ENCODE measurements at places on chromosomes 12 and 14. TPM values are rescaled to one million over a fixed set of nuclear protein-coding genes. Genes with fewer than 3 reads are reported as not detected.

GRCh38 chr12:88313554-88313953 lies 171.4 kb downstream of the TMTC3 start:
- H3K27ac ChIP-seq, result no peak overlapping the region
- no peak for DNase-seq
- H3K36me3 ChIP-seq, result no peaks in the 10 kb centered on the region
- H3K4me1 ChIP-seq, result no peaks in the 10 kb centered on the region
- no peaks in the 10 kb centered on the region for H3K27me3 ChIP-seq

- peaks cover 18% of the 10 kb centered on the region for H3K4me1 ChIP-seq
- no peak overlapping the region for H3K27ac ChIP-seq
- peaks cover 9% of the 10 kb centered on the region for H3K36me3 ChIP-seq
- no peak overlapping the region for H3K4me3 ChIP-seq
- no peaks in the 10 kb centered on the region for H3K27me3 ChIP-seq
- DNase-seq, result no peak
Observed at GRCh38 chr12:45284096-45284901, 68.4 kb downstream of the ANO6 start.

- H3K36me3 ChIP-seq, result no peaks in the 10 kb centered on the region
- H3K27me3 ChIP-seq, result no peaks in the 10 kb centered on the region
- no peak for DNase-seq
- H3K4me1 ChIP-seq, result no peaks in the 10 kb centered on the region
- H3K4me3 ChIP-seq, result no peak overlapping the region
Observed at GRCh38 chr12:16220120-16220519, 57.4 kb downstream of the SLC15A5 start.

GRCh38 chr12:62957233-62957953 lies 22.4 kb upstream of the PPM1H start:
- H3K27me3 ChIP-seq, result peaks cover 7% of the 10 kb centered on the region
- H3K36me3 ChIP-seq, result no peaks in the 10 kb centered on the region
- no peak overlapping the region for H3K4me3 ChIP-seq

DNA sequence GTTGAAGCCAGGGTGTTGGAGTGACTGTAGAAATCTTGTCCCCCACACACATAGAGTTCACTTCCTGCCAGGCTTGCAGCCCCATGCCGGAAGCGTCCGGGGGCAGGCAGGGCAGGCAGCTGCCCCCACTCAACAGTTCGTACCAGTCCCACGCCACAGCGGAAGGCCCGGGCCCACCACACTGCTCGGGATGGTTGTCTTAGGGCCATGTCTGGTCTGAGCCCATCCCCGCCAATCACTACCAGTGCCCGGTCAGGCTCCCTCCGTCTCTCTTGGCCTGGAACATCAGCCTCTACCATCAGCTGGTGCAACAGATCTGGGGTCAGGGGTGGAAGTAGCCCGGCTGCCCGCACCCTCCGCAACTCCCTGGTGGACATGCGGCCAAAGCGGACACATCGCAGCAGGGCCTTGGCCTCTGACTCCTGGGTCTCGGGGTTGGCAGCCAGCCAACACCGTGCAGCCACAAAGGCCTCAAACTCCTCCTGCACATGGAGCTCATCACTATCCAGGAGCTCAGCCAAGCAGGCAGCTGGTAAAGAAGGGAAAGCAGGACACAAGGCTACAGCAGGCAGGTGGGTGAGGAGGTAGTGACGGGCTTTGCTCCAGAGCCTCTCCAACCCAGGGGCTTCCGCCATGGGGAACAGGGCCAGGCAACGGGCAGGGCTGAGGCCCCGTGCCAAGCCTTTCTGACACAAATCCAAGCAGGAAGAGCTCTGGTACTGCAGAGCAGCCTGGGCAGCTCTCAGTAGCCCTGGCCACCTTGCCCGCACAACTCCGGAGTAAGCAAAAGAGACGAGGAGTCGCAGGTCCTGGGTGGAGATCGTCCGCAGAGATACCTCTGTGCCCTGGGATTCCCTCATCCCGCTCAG lies 5.9 kb downstream of the KLHL33 start:
- H3K4me1 ChIP-seq, result peaks cover 56% of the 10 kb centered on the region
- H3K4me3 ChIP-seq, result no peak overlapping the region
- peak overlapping the region; percentile 92 for H3K27ac ChIP-seq

- peaks cover 20% of the 10 kb centered on the region for H3K4me1 ChIP-seq
- no peaks in the 10 kb centered on the region for H3K27me3 ChIP-seq
- H3K36me3 ChIP-seq, result peaks cover 16% of the 10 kb centered on the region
- no peak for DNase-seq
- no peak overlapping the region for H3K27ac ChIP-seq
Observed at GRCh38 chr12:50768391-50768790, 4.5 kb downstream of the ATF1 start.

MOK gene
- 1.4 TPM for polyA plus RNA-seq

SLC6A15 gene
- not detected for polyA plus RNA-seq

RPGRIP1 gene
- polyA plus RNA-seq, result not detected

Data from naive B cell (primary cell).